Naive thymus-derived CD4-positive, alpha-beta T cell (primary cell): ENCODE measurements at places on chromosomes 13 and 19. TPM values are rescaled to one million over a fixed set of nuclear protein-coding genes. Genes with fewer than 3 reads are reported as not detected.

DNA sequence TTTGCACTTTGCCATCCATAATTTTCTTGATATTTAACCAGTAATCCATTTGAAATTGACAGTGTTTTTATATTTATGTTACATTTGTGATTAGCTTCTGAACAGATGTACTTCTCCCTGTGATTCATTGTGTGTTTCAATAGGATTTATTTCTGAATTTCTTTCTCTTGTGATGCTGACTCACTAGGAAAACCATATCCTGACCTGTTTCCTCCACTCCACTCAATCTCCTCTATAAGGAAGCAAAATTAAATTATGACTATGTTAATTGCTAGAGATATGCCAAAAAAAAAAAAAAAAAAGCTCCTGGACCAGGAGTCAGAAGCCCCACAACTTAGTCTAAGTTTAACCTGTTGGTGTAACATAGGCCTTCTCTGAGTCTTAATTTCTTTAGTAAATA is 614.6 kb upstream of the SPRY2 start:
- H3K36me3 ChIP-seq, result no peaks in the 10 kb centered on the region
- H3K27me3 ChIP-seq, result no peaks in the 10 kb centered on the region
- no peak overlapping the region for H3K4me3 ChIP-seq
- H3K4me1 ChIP-seq, result no peaks in the 10 kb centered on the region

- H3K36me3 ChIP-seq, result peaks cover 56% of the 10 kb centered on the region
- H3K27ac ChIP-seq, result no peak overlapping the region
- H3K27me3 ChIP-seq, result no peaks in the 10 kb centered on the region
- DNase-seq, result no peak
- H3K4me3 ChIP-seq, result peak overlapping the region; percentile 35
- H3K4me1 ChIP-seq, result no peaks in the 10 kb centered on the region
Observed at GRCh38 chr19:57978586-57979289, 4.4 kb upstream of the C19orf18 start.

DNA sequence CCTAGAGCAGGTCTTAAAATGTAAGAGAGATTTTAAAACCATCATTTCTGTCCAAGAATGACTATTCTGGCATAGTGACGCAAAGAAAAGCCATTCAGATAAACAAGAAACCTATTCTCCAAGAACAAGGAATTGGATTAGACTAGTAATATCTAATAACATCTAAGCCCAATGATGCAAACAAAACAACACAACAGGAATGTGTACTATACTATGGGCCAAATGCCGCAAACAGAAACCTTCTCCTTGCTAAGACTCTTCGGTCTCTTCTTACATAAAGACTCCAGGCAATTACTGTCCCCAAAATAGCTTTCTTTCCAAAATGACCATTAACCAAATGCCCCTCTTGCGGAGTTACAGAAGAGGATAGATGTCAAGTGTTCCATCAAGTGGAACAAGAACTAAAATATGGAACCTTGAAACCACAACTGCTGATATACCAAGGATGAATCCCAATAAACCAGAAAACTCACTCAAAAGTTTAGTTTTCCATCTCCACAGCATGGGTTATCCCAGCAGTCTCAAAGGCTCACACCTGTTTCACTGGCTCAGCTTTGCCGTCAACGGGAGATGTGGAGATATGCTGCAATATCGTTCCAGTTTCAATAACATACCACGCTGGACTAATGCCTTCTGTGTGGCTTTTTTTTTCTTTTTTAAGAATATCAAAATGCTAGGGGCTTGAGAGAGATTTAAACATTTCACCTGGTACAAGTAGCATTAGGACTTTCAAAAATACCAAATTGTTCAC is 76.2 kb downstream of the FOXO1 start:
- H3K27me3 ChIP-seq, result no peaks in the 10 kb centered on the region
- peak overlapping the region; percentile 25 for H3K27ac ChIP-seq
- H3K36me3 ChIP-seq, result no peaks in the 10 kb centered on the region
- no peak overlapping the region for H3K4me3 ChIP-seq

GRCh38 chr19:9144920-9145319 is 4.7 kb downstream of the ZNF317 start:
- no peak for DNase-seq
- no peak overlapping the region for H3K27ac ChIP-seq
- H3K4me3 ChIP-seq, result no peak overlapping the region
- no peaks in the 10 kb centered on the region for H3K27me3 ChIP-seq
- H3K4me1 ChIP-seq, result peaks cover 18% of the 10 kb centered on the region
- no peaks in the 10 kb centered on the region for H3K36me3 ChIP-seq

GRCh38 chr13:98556968-98557631 is 19.8 kb downstream of the STK24 start:
- DNase-seq, result no peak
- peaks cover 29% of the 10 kb centered on the region for H3K4me1 ChIP-seq
- no peak overlapping the region for H3K4me3 ChIP-seq
- no peaks in the 10 kb centered on the region for H3K36me3 ChIP-seq

DNA sequence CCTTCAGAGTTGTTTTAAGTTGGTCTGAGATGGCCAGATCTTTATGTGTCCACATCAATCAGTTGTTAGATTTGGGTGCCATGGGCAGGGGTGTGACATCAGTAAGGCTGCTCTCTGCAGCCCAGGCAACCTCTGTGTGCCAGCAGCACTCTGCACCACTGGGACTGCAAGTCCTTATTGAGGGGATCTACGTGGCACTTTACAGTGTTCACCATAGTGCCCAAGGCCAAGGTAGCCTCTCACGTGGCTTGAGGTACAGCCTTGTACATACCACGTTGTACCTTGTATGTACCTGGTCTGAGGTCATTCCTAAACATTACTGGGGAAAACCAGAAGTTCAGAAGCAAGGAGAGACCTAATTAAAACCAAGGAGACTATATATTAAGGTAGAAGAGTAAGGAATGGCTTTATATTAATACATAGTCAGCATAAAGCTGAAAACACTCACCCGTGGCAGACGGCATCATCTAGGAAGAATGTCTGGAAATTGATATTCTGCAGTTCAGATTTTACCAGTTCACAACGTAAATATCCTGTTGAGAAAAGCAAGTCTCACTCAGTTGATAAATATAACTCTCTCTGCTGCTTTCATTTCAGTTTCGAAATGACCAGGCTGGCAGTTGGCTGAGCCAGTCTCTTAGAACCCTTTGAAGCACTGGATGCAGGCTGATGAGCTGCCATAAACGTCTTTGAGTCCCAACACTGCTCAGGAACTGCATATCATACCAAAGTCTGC is 128.8 kb downstream of the ZDHHC20 start:
- H3K4me3 ChIP-seq, result no peak overlapping the region
- H3K36me3 ChIP-seq, result no peaks in the 10 kb centered on the region
- no peaks in the 10 kb centered on the region for H3K4me1 ChIP-seq
- H3K27ac ChIP-seq, result no peak overlapping the region
- no peak for DNase-seq

DNA sequence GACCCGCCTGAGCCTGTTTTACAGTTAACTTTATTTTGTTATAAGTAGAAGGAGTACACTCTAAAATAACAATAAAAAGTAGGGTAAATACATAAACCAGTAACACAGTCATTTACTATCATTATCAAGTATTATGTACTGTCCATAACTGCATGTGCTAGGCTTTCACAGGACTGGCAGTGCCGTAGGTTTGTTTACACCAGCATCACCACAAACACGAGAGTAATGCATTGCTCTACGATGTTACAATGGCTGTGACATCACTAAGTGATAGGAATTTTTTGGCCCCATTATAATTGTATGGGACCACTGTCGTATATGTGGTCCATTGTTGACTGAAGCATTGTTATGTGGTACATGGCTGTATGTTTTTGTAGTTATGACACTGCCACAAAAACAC is 41.3 kb upstream of the SLC7A9 start:
- no peak overlapping the region for H3K27ac ChIP-seq
- DNase-seq, result no peak
- H3K36me3 ChIP-seq, result no peaks in the 10 kb centered on the region
- H3K4me1 ChIP-seq, result no peaks in the 10 kb centered on the region

DNA sequence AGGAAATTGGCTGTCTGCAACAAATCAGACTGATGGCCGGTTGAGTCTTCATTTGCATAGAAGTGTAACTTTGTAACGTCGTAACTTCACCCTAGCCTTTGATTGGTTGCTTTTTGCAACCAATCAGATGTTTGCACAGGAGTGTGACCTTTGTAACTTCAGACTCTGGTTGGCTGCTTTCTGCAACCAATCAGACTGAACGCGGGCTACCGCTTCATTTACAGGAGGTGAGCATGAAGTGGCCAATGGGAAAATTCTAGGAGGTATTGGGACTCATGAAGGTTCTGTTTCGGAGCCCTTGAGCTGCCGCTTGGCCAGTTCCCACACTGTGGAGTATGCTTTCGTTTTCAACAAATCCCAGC is 441 bp upstream of the ZNF559 start:
- H3K4me1 ChIP-seq, result no peaks in the 10 kb centered on the region
- peak overlapping the region; percentile 85 for H3K27ac ChIP-seq
- H3K36me3 ChIP-seq, result no peaks in the 10 kb centered on the region
- DNase-seq, result no peak
- H3K4me3 ChIP-seq, result peak overlapping the region; percentile 74

DNA sequence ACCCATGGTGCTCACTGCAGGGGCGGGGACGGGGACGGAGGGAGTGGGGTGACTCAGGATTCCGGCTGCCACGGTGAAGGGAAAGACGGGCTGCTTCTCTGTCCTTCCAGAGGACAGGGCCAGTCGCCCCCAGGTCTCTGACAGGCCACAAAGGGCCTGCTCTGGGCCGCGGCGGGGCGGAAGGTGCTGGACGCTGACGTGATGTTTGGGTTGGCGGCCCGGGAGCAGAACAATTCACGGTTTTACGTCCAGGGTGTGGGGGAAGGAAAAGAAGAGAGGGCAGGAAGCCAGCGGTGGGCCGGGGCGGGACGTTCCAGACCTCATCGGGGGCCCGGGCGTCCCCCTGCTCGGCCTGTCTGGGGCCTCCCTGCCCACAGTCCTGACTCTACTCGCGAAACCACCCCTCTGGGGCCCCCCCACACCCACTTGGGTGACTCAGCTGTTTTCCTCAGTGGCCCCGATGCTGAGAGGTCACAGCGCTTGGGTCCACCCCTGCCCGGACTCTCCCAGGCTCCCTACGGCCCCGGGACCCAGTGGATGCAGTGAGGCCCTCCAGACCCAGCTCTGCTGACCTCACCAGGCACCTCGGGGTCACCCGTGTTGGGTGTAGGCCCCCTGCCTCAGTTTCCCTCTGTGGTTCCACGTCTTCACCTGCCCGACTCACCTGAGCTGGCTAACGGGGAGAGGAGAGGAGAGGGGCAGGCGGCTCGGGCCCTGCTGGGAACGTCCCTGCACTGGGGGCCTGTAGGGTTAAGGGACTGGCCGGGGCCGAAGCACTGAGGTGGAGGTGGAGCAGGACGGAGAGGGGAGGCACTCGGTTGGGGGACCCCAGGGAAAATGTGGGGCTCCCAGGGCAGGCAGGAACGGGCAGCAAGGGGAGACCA is 29.2 kb downstream of the PIP5K1C start:
- no peak for DNase-seq
- H3K36me3 ChIP-seq, result peaks cover 10% of the 10 kb centered on the region
- H3K27me3 ChIP-seq, result no peaks in the 10 kb centered on the region
- no peak overlapping the region for H3K4me3 ChIP-seq

DNA sequence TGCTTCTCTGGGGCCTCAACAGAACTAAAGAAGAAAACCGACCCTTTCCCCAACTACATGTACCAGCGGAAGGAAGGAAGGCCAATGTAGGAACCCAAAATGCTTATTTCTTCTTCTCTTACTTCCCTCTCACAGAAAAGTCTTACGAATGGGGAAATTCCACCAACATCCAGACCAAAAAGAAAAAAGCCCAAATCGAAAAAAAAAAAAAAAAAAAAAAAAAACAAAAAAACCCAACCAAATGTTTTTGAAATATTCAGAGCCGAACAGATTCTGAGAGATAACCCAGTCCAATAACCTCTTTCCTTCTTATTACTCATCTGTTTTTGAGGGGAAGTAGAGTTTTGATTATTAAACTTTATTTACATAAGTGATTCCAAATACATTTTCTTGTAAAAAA is 3.9 kb downstream of the PPM1N start:
- no peak overlapping the region for H3K27ac ChIP-seq
- no peak overlapping the region for H3K4me3 ChIP-seq
- DNase-seq, result no peak
- peaks cover 27% of the 10 kb centered on the region for H3K4me1 ChIP-seq

The MUC16 gene
- total RNA-seq, result under 0.01 TPM

The TNNI3 gene
- not detected for total RNA-seq

The LAIR1 gene
- 82.3 TPM for total RNA-seq

The MEIS3 gene
- not detected for total RNA-seq

The SHISA2 gene
- 1.4 TPM for total RNA-seq

The ZNF132 gene
- 4.9 and 5.1 TPM in 2 replicates for total RNA-seq
